ENCODE measurements at places on chromosomes 3 and 15. TPM values are rescaled to one million over a fixed set of nuclear protein-coding genes. Genes with fewer than 3 reads are reported as not detected.

LRTM1 gene
- total RNA-seq, result not detected

NEK10 gene
- total RNA-seq, result 1.7 TPM

PLSCR5 gene
- total RNA-seq, result not detected

SERPINI2 gene
- total RNA-seq, result not detected

LRRN1 gene
- total RNA-seq, result 1.2 TPM

DNA sequence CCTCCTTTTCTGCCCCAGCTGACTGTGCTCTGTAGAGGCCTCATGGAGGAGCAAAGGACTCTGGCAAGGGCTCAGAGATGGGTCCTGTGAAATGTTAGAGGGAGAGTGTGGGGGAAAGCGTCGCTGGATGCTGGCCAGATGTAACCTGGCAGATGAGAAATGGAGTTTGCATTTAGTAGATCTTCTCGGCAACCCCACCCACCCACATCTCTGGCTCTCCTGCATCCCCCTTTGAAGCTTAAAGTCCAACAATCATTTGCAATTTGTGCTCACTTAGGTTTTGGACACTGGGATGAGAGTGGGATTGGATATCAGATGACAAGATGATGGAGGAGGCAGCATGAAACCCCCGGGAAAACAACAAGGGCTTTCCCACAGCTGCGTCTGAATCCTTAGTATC, 523.6 kb upstream of the MCTP2 start:
- no peak for DNase-seq

ALPK3 gene
- total RNA-seq, result 0.40 TPM

DNA sequence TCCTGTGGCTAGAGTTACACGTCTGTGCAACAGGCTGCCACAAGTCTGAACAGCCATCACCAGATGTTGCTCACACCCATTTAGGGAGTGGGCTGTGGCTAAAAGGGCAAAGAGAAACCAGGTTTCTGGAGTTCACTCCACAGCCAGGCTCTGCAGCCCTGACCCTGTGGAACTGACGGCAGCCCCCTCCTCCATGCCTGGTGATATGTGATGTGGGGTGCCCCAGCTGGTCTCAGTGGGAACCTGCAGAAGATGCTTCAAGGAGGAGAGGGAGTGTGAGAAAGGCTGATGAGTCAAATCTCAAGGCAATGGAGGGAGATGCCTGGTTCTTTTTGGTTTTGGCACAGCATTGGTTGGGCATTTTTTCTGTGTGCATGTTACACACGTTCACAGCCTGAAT, 130.6 kb downstream of the TPRA1 start:
- no peak for DNase-seq

DNA sequence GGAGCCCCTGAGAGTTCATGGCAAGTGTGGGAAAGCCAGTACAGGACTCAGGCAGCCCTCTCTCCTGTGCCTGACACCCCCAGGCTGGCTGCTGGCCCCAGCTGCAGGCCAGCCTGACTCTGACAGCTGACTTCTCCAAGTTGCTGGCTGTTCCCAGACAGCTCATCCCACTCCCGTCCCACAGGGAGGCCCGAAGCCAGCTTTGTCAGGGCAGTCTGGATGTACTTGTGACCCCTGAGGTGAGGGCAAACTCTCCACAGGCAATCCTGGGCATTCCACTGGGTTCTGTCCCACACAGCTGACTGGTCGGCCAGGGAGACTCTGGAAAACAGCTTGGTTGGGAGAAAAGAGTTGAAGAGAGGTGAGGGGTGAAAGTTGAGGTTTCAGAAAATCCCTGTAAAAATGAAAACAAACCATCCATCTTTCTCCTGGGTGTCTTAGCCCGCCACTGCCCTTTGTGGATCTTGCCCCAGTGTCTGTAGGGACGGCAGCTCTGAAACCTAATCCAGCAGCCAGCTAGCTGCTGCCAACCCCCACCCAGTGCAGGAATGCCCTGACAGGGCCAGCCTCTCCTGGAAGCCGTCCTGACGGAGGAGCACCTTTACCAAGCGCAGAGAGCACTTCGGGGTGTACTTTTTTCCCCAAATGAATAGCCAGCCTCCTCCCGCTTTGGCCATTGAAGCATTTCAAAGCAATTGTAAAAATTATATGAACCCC, 87.9 kb downstream of the DNAJB8 start:
- no peak for DNase-seq

DNA sequence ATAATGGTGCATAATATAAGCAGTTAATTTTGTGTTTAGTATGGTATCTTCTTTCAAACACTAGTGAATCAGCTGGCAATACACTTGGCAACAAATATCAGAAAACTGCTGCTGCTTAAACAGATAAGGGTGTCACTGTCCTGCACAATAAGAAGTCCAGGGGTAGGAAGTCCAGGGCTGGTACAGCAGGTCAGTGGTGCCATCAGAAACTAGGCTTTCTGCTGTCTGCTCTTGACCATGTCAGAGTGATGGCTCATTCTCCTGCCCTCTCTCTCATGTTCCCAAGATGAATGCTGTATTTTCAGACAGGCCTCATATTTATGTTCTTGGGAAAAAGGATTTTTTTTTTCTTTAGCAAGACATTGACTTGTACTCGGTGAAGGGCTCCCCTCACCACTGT, 9.2 kb upstream of the GRK7 start:
- DNase-seq, result no peak

KNG1 gene
- total RNA-seq, result not detected

DNA sequence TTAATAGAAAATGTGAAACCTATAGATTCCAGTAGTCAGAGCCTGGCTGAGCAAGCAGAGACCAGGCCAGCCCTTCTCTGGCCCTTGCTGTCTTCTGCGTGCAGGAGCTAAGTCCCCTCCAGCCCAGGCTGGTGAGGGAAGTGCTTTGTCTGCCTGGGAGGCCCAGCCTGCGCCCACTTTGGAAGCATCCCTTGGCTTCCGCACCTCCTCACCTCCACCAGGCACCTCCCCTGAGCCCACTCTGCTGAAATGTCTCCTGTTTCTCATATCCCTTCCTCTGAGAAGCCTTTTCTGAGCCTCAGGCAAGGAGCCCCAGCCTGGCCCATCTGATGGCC, 45.3 kb downstream of the ALDH1L1 start:
- DNase-seq, result no peak

DNA sequence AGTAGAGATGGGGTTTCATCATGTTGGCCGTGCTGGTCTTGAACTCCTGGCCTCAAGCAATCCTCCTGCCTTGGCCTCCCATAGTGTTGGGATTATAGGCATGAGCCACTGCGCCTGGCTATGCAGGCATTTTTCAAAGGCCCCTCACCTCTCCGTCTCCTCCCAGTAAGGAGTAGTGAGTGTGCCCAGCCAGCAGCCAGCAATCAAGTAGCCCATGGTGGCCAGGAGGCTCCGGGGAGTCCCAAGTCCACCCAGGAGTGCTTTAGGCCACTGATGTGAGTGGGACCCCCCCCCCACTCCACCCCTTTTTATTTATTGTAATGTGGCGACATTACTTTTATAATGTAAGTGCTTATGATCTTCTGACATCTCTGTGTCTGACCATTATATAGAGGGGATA, 8.1 kb downstream of the ISG20 start:
- no peak for DNase-seq

A4GNT gene
- not detected for total RNA-seq

- no peak for DNase-seq
Measured at GRCh38 chr3:14295801-14296200, 106.6 kb upstream of the SLC6A6 start.

DNA sequence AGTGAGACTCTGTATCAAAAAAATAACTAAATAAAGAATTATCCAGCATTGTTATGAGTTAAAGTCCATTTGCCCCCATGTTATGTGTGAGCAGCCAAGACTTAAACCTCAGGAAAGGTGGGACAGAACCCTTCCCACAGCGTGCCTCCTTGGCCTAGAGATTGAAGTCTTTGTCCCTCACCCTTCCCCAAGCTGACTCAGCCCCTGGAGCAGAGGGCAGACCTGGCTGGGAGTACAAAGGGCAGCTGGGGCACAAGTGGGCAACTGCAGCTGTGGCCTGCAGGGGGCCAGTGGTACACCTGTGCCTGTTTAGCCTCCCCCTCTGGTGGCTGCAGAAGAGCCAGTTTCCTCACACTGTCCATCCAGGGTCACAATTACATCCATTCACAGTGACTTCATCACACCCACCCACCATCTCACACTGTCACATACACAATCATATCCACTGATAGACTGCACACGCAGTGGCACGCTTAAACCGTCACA, 940 bp upstream of the ACY1 start:
- DNase-seq, result no peak

FOXL2NB gene
- total RNA-seq, result not detected

GRCh38 chr15:32993285-32993684, 201.2 kb downstream of the FMN1 start:
- no peak for DNase-seq

Measured in T-cell (primary cell).